COR-L47 (cell line): ENCODE measurements at places on chromosomes 4 and X.

GRCh38 chrX:134634691-134635090 lies 23.6 kb downstream of the PLAC1 start:
- DNase-seq, result no peak

DNA sequence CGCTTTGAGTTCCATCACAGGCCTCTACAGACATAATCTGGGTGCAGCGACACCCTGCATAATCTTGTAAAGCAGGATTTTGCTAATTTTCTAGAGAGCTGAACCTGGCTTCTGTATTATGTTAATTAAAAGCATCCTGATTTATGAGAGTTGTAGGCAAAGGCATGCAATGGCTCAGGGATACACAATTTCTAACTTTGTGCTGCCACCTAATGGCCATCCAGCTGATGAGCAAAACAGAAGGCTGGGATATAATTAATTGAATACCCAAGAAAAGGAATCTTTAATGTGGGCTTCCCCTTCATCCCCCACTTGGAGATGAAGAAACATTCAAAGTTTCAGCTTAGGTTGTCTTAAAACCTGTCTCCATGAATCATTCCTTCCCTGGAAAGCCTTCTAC lies 78.1 kb downstream of the BMP15 start:
- no peak for DNase-seq

DNA sequence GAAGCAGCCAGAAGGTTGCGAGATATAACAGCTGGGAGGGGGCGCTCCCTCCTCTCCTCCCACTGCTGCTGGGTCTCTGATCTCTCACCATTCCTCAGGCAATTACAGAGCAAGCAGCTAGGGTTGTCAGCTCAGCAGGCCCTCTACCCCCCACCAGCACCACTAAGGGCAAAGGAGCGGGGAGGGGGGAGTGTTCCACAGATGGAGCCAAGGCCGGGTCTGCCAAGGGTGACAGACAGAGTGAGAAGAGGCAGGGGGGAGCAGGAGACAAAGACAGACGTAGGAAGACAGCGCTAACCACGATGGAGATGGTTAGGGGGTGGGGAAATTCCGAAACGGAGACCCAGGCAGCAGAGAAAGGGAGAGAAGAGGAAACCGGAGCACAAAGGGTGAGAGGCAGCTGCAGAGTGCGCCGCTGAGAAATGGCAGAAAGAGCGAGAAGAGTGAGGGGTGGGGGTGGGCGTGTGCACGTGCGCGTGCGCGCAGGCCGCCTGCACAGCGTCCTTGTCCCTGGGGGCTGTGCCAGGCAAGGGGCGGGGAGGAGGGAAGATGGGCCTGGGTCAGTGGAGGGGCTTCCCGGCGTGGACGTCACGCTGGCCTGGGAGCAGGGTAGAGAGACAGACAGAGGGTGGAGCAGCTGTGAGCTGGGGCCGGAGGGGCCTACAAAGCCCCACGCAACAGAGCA lies 6.9 kb downstream of the L1CAM start:
- DNase-seq, result peak; percentile 62

DNA sequence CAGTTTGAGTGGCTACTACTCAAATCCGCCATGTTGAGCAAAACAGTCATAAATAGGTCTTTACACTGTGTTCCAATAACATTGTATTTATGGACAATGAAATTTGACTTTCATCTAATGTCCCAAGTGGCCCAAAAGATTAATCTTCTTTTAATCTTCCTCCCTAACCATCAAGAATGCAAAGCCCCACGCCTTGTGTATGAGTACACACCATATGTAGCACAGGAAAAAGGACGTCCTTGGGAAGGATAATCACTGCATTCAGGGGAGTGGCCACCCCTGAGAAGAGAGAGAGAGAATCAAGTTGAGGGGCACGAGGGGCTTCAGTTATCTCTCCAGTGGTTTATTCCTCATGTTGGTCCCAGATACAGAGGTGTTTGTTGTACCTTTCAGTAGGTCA lies 33.1 kb downstream of the RBM47 start:
- no peak for DNase-seq

- DNase-seq, result no peak
Measured at GRCh38 chr4:185416955-185417354, 8.8 kb downstream of the UFSP2 start.

- no peak for DNase-seq
Measured at GRCh38 chr4:8820178-8821102, 51.2 kb downstream of the HMX1 start.

- DNase-seq, result no peak
Measured at GRCh38 chr4:81407726-81408125, 64.0 kb downstream of the RASGEF1B start.

GRCh38 chr4:99165978-99166377 lies 21.9 kb upstream of the ADH4 start:
- no peak for DNase-seq

DNA sequence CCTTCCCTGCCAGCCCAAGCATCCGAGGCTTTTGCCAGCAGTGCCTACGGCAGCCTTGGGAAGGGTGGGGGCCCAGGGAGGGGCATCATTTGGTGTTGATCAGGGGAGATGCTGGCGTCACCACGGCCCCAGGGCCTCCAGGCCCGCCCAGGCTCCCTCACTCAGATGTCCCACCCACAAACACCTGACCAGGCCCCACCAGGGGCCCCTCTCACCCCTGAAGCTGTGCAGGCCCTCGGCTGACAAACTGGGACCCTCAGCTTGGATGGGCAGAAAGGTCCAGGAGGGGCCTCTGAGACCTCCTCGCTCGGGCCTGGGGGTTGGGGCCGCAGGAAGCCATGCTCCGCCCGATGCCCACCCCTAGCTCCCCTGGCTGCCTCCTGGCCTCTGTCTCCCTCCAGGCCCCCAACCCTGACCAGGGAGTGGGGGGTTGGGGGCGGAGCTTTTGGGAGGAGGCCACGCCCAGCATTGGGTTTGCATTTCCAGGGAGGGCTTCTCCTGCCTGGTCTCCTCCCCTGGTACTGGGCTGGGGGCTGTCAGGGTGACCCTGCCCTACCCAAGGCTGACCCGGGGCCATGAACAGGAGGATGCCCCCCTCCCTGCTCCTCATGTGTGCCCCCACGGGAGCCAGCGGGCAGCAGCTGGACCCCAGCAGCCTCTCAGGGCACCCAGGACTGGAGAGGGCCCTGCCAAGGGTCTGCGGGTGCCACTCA lies 33.4 kb upstream of the SPON2 start:
- no peak for DNase-seq
